Lower lobe of right lung (tissue), 2 donors: ENCODE measurements at places on chromosomes 1 and 21. TPM values are rescaled to one million over a fixed set of nuclear protein-coding genes. Genes with fewer than 3 reads are reported as not detected.

- peak overlapping the region; percentile 83 for H3K4me3 ChIP-seq
- peak; percentile 52 for DNase-seq
- H3K36me3 ChIP-seq: no peaks in the 10 kb centered on the region
- peaks cover 21% of the 10 kb centered on the region for H3K4me1 ChIP-seq
- H3K27me3 ChIP-seq: no peaks in the 10 kb centered on the region
These were observed 837 bp downstream of the SLC16A1 start for GRCh38 chr1:112954945-112955772.

DNA sequence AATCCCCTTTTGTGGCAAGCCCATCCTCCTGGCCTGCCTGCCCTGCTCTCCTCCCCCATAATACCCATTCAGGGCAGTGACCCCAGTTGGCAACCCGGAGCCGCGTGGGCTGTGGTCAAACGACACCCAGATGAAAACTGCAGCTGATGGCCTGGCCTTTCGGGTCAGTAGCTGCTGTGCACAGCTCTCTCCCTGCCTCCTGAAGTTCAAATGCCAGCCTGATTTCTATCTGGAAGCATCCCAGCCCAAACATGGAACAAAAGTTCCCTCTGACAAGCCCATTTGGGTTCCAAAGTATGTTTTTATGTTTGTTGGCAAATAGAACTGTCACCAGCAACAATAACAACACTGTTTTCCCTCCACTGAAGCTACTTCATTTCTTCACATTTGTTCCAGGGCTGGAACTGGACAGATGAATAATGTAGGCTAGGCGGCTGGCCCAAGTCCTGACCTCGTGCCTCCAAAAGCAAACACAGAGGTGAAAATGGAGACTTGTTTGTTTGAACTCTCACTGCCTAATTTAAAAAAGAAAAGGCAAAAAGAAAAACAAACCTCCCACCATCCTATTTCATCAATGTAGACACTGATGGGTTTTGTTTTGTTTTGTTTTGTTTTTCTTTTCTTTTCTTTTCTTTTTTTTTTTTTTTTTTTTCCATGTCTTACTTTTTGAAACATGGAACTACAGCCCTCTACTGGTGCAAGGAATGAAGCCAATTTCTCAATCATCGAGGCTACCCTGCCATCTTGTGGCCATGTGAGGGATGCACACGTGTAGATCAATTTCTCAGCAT, 179.0 kb downstream of the ADSS2 start:
- DNase-seq: no peak
- no peaks in the 10 kb centered on the region for H3K36me3 ChIP-seq
- peaks cover 10% of the 10 kb centered on the region for H3K4me1 ChIP-seq

- no peak overlapping the region for H3K27ac ChIP-seq
- H3K4me3 ChIP-seq: no peak overlapping the region
- DNase-seq: no peak
- no peaks in the 10 kb centered on the region for H3K27me3 ChIP-seq
These were observed 27.8 kb downstream of the CBR1 start for GRCh38 chr21:36097427-36098181.

GRCh38 chr1:33363470-33363861, 42.6 kb upstream of the A3GALT2 start:
- no peak overlapping the region for H3K4me3 ChIP-seq
- H3K36me3 ChIP-seq: no peaks in the 10 kb centered on the region
- peaks cover 39% of the 10 kb centered on the region for H3K4me1 ChIP-seq
- DNase-seq: no peak
- H3K27ac ChIP-seq: peak overlapping the region; percentile 74

DNA sequence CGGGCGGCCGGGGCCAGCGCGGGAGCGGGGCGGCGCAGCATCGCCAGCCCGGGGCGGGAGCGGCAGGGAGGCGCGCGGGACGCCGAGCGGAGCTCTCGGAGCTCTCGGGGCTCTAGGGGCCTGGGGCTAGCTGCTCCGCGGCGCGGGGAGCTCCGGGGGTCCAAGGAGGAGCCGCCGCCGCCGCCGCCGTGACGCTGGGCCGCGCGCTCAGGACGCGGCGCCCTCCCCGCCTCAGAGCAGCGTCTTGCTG, 147 bp downstream of the CLSTN1 start:
- H3K4me1 ChIP-seq: peaks cover 32% of the 10 kb centered on the region
- H3K27me3 ChIP-seq: no peaks in the 10 kb centered on the region
- no peak for DNase-seq
- no peaks in the 10 kb centered on the region for H3K36me3 ChIP-seq

MAP3K21 gene
- total RNA-seq: 9.2 TPM
